ENCODE measurements at places on chromosomes 5 and 9. TPM values are rescaled to one million over a fixed set of nuclear protein-coding genes. Genes with fewer than 3 reads are reported as not detected.
A peak's percentile ranks its signal among the peaks of the same experiment; 100 is the strongest.

The OTP gene
- not detected for total RNA-seq

The SLC1A3 gene
- total RNA-seq: 17.0 TPM

The ASB6 gene
- 21.7 TPM for total RNA-seq

The FOXD4L3 gene
- total RNA-seq: not detected

- no peak for DNase-seq
Observed at GRCh38 chr9:13278023-13278367, 1.5 kb downstream of the MPDZ start.

GRCh38 chr5:86546044-86546443, 71.7 kb upstream of the COX7C start:
- no peak for DNase-seq

GRCh38 chr5:111583758-111584203, 71.4 kb upstream of the STARD4 start:
- no peak for DNase-seq

GRCh38 chr5:93574491-93575305, 6.3 kb downstream of the NR2F1-AS1 start:
- DNase-seq: no peak

GRCh38 chr9:16290169-16290568, 580.3 kb downstream of the BNC2 start:
- no peak for DNase-seq

GRCh38 chr9:135998410-135999071, 37.4 kb upstream of the UBAC1 start:
- no peak for DNase-seq

GRCh38 chr9:84255696-84256095, 84.9 kb downstream of the SLC28A3 start:
- no peak for DNase-seq

The CANX gene
- total RNA-seq: 561 TPM

The PKD2L2 gene
- not detected for total RNA-seq

- no peak for DNase-seq
Observed at GRCh38 chr5:73319036-73319435, 129.5 kb downstream of the FOXD1 start.

- DNase-seq: no peak
Observed at GRCh38 chr9:34010979-34011378, 37.7 kb downstream of the UBAP2 start.

DNA sequence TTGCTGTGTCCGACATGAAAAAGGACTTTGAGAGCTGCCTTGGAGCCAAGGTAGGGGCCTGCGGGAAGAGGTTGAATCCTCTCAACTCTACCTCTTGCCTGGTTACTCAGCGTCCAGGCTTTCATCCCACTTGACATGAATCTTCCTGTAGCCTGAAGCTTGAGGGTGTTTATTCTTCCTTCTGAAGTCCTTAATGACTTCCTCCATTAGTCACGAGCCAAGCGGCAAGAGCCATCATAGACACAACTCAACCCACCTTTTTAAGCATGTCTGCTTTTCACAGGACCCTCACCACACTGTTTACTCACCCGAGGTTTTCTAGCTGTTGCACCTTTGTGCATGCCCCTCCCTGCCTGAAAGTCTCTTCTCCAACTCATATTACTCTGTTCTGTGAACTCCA, 40.2 kb downstream of the ACO1 start:
- no peak for DNase-seq

The EMB gene
- total RNA-seq: 57.4 TPM

The FAM221B gene
- not detected for total RNA-seq

GRCh38 chr5:53469946-53470687, 10.3 kb upstream of the FST start:
- no peak for DNase-seq

DNA sequence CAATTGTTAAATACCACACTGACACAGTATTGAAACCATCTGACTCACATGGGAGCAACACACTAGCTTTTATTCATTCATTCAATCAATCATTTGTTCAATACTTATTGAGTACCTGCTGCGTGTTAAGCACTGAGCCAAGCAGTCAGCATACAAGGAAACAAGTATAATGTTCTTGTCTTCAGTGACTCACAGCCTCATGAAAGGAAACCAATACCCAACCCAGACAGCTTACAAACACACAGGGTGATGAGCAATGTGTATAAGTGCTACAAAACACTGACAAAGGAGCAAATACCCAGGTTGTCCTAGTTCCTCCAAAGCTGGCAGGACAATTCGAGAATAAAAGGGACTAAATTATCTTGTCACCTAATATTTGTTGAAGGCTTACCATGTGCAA, 67.6 kb upstream of the RASEF start:
- DNase-seq: no peak

DNA sequence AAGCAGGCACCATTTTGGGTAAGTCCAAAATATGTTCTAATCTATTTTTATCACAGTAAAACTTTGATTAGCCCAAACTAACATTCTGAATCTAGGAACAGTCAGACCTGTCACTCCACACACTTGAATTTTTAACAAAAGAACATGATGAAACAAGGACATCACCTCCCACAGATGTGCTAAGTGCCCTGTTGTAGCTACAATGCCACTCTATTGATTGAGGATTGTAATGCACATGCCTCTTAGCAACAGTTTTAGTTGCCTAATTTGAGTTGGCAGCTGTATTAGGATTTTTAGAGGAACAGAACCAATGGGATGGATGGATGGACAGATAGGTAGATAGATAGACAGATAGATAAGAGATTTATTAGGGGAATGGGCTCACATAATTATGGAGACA, 20.3 kb upstream of the RNF20 start:
- DNase-seq: no peak

DNA sequence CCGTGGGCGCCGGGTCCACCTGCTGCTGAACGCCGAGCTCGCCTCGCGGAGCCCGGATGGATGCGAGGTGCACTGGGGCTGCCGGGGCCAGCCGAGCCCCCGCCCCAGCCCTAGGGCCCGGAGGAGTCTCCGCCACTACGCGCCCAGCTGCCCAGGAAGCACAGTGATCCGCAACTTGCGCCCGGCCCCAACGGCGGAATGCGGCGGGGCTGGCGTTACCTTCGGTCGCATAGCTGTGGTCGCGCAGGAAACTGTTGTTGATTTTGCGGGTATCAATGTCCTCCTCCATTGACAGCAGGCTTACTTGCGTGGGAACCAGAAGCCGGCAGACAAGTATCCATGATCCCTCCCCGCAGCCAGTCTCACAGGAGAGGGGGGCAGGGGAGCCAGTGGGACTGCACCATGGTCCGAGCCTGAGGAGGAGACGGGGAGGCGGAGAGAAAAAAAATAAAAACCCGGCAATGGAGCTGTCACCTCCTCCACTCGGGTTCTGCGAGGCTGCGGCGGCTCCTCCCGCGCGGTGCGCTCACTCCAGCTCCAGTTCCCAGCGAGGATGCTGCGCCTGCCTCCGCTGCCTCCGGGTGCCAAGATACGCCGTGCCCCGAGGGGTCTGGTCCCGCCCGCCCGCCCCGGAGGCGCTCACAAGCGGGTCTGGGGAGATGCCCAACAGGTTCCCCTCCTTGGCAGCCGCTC, 628 bp downstream of the PPP2R2B start:
- peak; percentile 10 for DNase-seq

The PCDHGB6 gene
- 9.5 TPM for total RNA-seq

DNA sequence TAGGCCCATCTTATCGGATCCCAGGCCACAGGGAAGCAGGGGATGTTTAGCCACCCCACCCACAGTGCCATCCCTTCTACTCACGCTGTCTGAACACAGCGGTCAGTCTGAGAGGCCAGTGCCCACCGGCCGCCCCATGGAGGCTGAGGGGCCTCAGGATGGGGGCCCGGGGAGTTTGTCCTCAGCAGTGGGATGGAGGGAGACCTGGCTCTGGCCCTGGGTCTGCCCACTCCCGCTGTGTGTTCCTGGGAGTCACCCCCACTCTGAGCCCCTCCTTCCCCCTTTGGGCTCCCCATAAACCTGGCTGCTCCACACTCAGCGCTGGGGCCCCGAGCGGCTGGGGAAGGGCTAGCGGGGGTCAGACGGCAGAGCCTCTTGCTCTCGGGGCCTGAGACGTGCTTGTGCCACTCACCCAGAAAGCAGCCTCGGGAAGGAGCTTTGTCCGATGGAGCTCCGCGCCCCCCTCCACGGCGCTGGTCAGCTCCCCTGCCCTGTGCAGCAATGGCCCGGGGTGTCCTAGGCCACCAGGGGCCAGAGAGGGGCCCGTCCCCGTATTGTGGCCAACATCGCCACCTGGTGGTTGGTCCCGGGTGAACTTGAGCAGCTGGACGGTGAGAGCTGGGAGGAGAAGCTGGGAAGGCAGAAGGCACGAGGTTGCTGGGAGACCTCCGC, 10.9 kb upstream of the LAMC3 start:
- DNase-seq: peak; percentile 44

- DNase-seq: no peak
Observed at GRCh38 chr9:138038244-138038671, 160.7 kb downstream of the CACNA1B start.

DNA sequence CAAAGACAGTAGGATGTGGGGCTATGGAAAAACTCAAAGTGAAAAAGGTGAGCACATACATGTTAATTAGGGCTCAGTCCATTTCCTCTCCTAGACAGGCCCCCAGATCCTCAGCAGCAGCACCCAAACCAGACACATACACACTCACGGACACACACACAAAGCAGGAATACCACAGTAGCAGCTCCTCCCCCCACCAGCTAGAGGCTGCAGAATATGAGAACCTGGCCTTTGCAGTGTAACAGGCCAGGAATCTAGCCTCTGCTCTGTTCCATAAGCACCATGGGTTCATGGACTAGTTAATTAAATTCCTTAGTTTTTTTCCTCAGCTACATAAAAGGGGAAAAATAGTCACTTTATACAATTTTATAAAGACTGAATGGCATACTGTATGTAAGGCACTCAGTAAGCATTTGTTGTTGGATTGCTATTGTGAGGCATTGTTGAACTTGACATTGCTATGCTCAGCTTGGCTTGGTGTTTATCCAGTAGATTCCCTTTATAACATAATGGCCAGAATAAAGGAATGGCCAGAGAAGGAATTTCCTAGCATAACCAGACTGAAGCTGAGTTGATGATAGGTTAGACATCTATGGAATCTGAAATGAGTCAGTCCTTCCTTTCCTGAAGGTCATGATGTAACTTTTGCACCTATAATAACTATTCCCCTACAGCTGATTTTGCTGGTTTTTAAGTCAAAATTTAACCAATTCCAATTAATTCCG, 186.8 kb downstream of the SEMA5A start:
- DNase-seq: no peak

The SLCO6A1 gene
- total RNA-seq: not detected

- DNase-seq: no peak
Observed at GRCh38 chr9:132833550-132834121, 44.4 kb downstream of the AK8 start.

DNA sequence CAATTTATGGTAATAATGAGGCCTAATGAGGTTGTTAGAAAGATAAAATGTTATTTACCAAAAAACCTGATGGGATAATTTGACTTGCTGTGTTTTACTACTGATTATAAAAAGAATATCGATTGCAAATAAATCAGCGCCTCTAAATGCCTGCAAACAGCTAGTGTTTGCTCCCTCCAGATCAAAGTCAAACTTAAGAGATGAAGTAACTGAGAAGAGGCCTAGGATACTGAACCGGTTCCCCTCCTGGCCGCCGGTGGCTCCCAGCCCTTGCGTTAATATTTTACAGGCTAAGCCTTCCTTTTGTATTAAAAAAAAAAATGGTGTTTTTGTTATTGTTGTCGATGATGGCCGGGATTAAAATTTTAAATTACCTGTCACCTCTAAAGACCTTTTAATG, 2.6 kb downstream of the IRX1 start:
- DNase-seq: no peak

The NKD2 gene
- total RNA-seq: 1.5 TPM

DNA sequence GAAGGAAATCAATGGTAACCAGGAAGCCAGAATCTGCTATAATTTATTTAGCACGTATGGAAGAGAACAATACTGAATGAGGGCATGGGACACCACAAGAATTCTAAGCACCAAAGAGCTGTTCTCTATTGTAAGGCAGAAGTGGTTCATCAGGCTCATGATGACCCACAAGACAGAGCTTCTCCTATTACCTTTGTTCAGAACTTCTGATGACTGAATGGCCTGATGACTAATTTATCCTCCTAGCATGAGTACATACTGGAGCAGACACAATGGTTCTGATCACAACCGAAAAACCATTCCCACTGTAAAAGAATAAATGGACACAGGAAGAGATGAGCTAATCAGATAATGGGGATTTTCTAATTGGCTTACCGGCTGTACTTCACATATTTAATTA, 329.8 kb upstream of the PDE4D start:
- no peak for DNase-seq

The SLIT3 gene
- 28.4 TPM for total RNA-seq

DNA sequence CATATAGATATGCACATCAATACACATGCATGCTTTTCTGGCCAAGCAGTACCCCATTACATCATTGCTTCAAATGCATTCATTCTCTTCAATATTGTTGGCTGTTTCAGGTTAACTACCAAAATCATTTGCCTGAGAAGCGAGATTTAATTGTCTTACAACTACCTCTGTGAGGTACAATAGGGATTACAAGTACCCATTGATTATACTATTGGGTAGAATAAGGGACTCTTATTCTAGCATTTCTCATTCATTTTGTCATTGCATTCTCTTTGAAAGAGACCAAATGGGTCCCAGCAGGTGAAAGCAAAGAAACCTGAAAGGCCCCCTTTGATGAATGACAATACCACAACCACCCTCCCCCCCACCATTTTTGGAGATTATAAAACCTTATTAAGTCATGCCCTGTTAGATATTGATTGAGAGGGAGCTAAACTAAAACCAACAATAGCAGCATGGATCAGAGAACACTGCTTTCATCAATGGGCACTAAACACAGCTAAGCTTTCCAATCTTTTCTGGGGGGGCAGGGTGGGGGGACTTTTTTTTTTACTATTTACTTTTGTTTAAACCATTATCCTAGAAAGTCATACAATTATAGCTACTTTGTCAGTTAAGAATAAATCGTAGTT, 375.0 kb upstream of the CCNH start:
- no peak for DNase-seq

The RNF183 gene
- total RNA-seq: not detected

DNA sequence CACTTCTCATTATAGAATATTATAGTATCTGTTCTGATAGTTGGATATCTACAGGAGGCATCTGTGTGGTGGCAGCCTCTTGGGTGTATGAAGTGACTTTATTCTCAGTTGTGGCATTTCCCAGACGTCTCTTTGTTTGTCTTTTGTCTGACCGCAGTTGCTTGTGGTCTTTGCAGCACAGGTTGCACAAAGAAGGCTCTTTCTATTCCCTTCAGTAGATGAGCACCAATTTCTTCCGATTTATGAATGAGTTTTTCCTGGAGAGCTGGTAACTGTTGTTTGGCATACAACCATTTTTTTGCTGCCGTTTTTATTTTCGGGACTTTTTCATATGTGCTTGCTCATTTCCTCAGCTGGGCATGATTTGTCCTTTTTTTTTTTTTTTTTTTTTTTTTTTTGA, 56.4 kb upstream of the MYO10 start:
- DNase-seq: no peak

The ST8SIA4 gene
- total RNA-seq: 5.0 TPM

The PLEKHG4B gene
- 5.5 TPM for total RNA-seq

- DNase-seq: no peak
Observed at GRCh38 chr5:108763222-108763916, 15.7 kb downstream of the FER start.

- DNase-seq: no peak
Observed at GRCh38 chr9:70159630-70160029, 99.1 kb upstream of the SMC5 start.

The PRDM9 gene
- total RNA-seq: not detected

GRCh38 chr5:178322736-178323540, 90.3 kb upstream of the PHYKPL start:
- DNase-seq: no peak

The LCN15 gene
- total RNA-seq: not detected

The GLE1 gene
- 25.5 TPM for total RNA-seq

The CDKN2A gene
- 2.3 TPM for total RNA-seq

The ARID3C gene
- not detected for total RNA-seq

GRCh38 chr5:54098267-54098666, 212.1 kb downstream of the ARL15 start:
- no peak for DNase-seq

The YTHDC2 gene
- 55.6 TPM for total RNA-seq

Data from thyroid gland (tissue), 4 donors.